ENCODE measurements at places on chromosomes 16 and 17.

DNA sequence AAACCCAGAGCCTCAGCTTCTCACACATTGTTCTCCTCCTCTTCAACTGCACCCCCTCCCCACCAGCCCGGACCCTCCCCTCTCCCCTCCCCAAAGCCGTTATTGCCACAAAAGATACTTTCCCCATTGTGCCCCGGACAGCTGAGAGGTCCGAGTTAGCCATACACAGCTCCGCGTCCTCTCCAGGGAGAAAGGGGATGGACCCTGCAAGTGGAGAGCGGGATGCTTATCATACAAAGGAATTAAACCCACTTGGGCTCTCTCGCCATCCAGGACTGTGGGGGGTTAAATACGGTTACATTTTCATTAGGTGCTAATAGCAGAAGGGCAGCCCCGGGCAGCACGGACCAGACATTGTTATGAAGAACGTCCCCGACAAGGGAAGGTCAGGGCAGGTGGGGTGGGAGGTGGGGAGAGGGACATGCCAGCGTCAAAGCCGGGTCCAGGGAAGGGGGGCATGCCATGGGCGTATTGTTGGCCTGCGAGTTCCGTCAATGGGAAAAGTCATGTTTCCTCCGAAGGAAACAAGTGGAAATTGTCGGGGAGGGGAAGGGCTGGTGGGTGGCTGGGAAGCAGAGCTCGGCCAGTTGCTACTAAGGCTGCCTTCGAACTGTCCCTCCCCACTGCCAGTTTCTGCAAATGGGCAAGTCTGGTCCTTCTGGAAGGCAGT, 99.1 kb downstream of the SOX9 start:
- no peak for DNase-seq

DNA sequence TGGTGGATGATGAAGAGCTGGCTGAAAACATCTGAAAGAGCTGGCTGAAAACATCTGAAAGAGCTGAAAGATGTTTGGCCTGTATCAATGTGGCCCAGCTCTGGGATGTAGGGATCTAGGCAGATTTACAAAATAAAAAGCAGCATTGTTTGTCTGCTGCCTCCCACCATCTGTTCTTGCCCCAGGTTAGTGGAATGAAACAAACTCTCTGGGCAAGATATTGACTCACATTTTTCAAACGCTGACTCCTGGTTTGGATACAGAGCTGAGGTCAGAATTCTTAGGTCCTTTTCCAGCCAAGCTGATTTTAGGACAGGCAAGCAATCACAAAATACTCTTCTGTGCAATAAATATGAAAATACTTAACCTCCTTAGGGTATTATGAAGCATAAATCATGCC, 139.0 kb downstream of the STX8 start:
- peak; percentile 27 for DNase-seq

- peak; percentile 28 for DNase-seq
These were observed 23.0 kb upstream of the CAPNS2 start for GRCh38 chr16:55543472-55543871.

DNA sequence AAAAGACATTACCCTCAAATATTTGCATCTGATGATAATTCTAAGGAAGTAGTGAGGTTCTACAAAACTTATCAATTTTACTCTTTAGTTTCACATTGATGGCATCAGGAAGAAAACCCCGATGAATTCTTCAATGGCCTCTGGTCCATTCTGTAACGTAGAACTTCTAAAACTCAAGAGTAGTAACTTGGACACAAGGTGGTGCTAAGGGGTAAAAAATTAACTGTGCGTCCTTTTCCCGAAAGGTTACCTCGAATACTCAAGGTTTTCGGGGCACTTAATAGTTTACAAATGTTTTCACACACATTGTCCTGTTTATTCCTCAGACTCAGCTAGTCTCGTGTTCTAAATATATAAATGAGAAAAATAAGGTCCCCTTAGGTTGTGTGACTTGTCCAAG, 517.3 kb upstream of the ZFHX3 start:
- no peak for DNase-seq

- no peak for DNase-seq
These were observed 22.9 kb downstream of the MBTPS1 start for GRCh38 chr16:84093879-84094270.

Measured in NCI-H1694 (cell line).